Stomach (tissue), 19 donors: ENCODE measurements at places on chromosomes 12 and 14. TPM values are rescaled to one million over a fixed set of nuclear protein-coding genes. Genes with fewer than 3 reads are reported as not detected.

Gene MAP4K5
- 20.3 TPM for polyA plus RNA-seq

Gene TMEM253
- polyA plus RNA-seq, result 1.1 TPM

Gene PNP
- 125 TPM for polyA plus RNA-seq

Gene RND1
- 20.5 TPM for polyA plus RNA-seq

Gene SLC6A15
- polyA plus RNA-seq, result not detected

Gene KRT6B
- not detected for polyA plus RNA-seq

Gene SYT1
- polyA plus RNA-seq, result 0.75 TPM

Gene OR4E2
- not detected for polyA plus RNA-seq

Gene NYNRIN
- polyA plus RNA-seq, result 2.3 TPM

Gene HOXC11
- not detected for polyA plus RNA-seq

Gene ERBB3
- polyA plus RNA-seq, result 26.6 TPM

Gene C12orf56
- not detected for polyA plus RNA-seq

Gene SMAGP
- 30.3 TPM for polyA plus RNA-seq

Gene IGFBP6
- 30.6 TPM for polyA plus RNA-seq

Gene OTX2
- not detected for polyA plus RNA-seq

Gene PPM1H
- polyA plus RNA-seq, result 4.6 TPM

Gene RPS6KL1
- 2.0 TPM for polyA plus RNA-seq

Gene PPP1R36
- polyA plus RNA-seq, result 3.2 TPM

Gene WIF1
- not detected for polyA plus RNA-seq

Gene RD3L
- polyA plus RNA-seq, result not detected

Gene PPP1R3E
- 16.4 TPM for polyA plus RNA-seq

Gene PSMD9
- polyA plus RNA-seq, result 44.1 TPM

Gene EIF2S1
- polyA plus RNA-seq, result 73.3 TPM

Gene DENND5B
- polyA plus RNA-seq, result 2.0 TPM

Gene COX8C
- not detected for polyA plus RNA-seq

Gene CCDC91
- 29.2 TPM for polyA plus RNA-seq

Gene KLHL33
- not detected for polyA plus RNA-seq
